ENCODE measurements at places on chromosomes 2 and 18. TPM values are rescaled to one million over a fixed set of nuclear protein-coding genes. Genes with fewer than 3 reads are reported as not detected.

The PSMA8 gene
- 0.20 TPM for total RNA-seq

The PLB1 gene
- 10.7 TPM for total RNA-seq

The TMEM37 gene
- total RNA-seq = 3.4 TPM

GRCh38 chr18:2325308-2325849 lies 245.9 kb downstream of the METTL4 start:
- no peak overlapping the region for H3K27ac ChIP-seq
- H3K36me3 ChIP-seq = no peaks in the 10 kb centered on the region
- H3K27me3 ChIP-seq = no peaks in the 10 kb centered on the region
- DNase-seq = no peak
- no peaks in the 10 kb centered on the region for H3K4me1 ChIP-seq

GRCh38 chr18:5600378-5601071 lies 56.7 kb upstream of the EPB41L3 start:
- H3K36me3 ChIP-seq = no peaks in the 10 kb centered on the region
- DNase-seq = peak; percentile 47
- H3K27ac ChIP-seq = no peak overlapping the region
- no peak overlapping the region for H3K4me3 ChIP-seq
- no peaks in the 10 kb centered on the region for H3K27me3 ChIP-seq

The TSGA10 gene
- 20.6 TPM for total RNA-seq

- no peaks in the 10 kb centered on the region for H3K36me3 ChIP-seq
- H3K4me3 ChIP-seq = no peak overlapping the region
- no peak for DNase-seq
- no peaks in the 10 kb centered on the region for H3K4me1 ChIP-seq
- H3K27ac ChIP-seq = no peak overlapping the region
- peaks cover 1% of the 10 kb centered on the region for H3K27me3 ChIP-seq
Measured at GRCh38 chr2:114754907-114755563, 312.6 kb downstream of the DPP10 start.

DNA sequence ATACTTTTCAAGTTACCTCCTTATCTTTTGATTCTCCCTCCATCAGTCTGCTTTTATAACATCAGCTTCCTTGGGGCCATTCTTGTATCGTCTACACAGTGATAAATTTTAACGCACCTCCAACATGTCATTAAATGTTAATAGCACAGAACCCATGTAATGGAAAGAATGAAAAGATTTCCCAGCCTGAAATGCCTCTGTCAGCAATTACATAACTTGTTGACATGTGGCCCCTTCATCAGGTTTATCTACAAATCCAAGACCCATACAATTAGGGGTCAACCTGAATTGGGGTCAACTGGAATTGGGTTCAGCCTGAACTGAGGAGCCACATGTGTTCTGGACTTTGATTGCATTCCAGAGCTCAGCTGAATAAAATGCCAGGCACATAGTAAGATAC lies 148.2 kb upstream of the KLF7 start:
- H3K4me3 ChIP-seq = no peak overlapping the region
- H3K27ac ChIP-seq = no peak overlapping the region
- DNase-seq = no peak
- H3K27me3 ChIP-seq = no peaks in the 10 kb centered on the region

DNA sequence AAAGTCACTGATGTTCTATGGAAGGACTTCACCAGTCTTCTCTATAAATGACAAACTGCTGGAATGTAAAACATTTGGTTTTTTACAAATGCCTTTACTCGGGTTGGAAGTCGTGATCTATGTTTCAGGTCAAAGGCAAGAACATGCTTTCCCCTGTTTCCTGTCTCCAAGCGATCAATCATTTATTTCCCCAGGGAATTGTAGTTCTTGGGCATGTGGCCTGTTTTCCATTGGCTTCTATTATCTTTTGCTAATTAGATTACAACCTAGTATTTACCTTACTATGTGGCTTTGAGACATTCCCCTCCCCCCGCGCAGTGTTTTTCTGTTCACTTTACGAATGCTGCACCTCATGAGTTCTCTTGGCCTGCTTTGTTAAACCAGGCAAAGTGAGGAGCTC lies 684.2 kb downstream of the EPHA4 start:
- no peaks in the 10 kb centered on the region for H3K36me3 ChIP-seq
- no peak overlapping the region for H3K27ac ChIP-seq
- DNase-seq = no peak
- H3K4me3 ChIP-seq = no peak overlapping the region
- no peaks in the 10 kb centered on the region for H3K27me3 ChIP-seq

GRCh38 chr2:227626580-227627151 lies 9.4 kb downstream of the SCYGR4 start:
- no peaks in the 10 kb centered on the region for H3K27me3 ChIP-seq
- H3K36me3 ChIP-seq = no peaks in the 10 kb centered on the region
- H3K4me3 ChIP-seq = no peak overlapping the region
- no peak for DNase-seq

The COL4A4 gene
- total RNA-seq = 1.7 TPM

GRCh38 chr2:190283783-190284182 lies 35.8 kb downstream of the HIBCH start:
- H3K27me3 ChIP-seq = no peaks in the 10 kb centered on the region
- DNase-seq = no peak
- H3K4me3 ChIP-seq = no peak overlapping the region
- no peak overlapping the region for H3K27ac ChIP-seq
- H3K4me1 ChIP-seq = peaks cover 5% of the 10 kb centered on the region

GRCh38 chr2:181231151-181231550 lies 226.0 kb upstream of the ITGA4 start:
- no peaks in the 10 kb centered on the region for H3K4me1 ChIP-seq
- no peaks in the 10 kb centered on the region for H3K36me3 ChIP-seq
- no peaks in the 10 kb centered on the region for H3K27me3 ChIP-seq
- no peak overlapping the region for H3K4me3 ChIP-seq
- DNase-seq = no peak

DNA sequence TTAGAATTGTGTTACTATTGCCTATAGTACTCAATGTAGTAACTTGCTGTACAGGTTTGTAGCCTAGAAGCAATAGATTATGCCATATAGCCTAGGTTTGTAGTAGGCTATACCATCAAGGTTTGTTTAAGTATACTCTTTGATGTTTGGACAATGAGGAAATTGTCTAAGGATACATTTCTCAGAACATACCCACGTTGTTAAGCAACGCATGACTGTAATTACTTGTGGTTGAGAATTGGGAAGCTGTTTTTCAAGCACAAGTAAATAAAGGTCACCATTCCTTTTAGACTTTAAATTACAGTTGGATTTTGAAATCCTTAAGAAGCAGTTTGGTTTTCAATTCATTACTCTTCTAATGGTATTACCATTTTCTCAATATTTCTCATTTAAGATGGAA lies 89.8 kb upstream of the KCNH7 start:
- no peak overlapping the region for H3K4me3 ChIP-seq
- H3K27me3 ChIP-seq = no peaks in the 10 kb centered on the region
- no peak overlapping the region for H3K27ac ChIP-seq

- H3K36me3 ChIP-seq = peaks cover 6% of the 10 kb centered on the region
- no peak overlapping the region for H3K27ac ChIP-seq
- no peaks in the 10 kb centered on the region for H3K27me3 ChIP-seq
- H3K4me3 ChIP-seq = no peak overlapping the region
- DNase-seq = no peak
- H3K4me1 ChIP-seq = no peaks in the 10 kb centered on the region
Measured at GRCh38 chr18:36628435-36629137, 200.2 kb downstream of the TPGS2 start.

GRCh38 chr2:113282747-113283533 lies 4.2 kb upstream of the PAX8 start:
- no peak for DNase-seq
- no peaks in the 10 kb centered on the region for H3K36me3 ChIP-seq
- H3K4me3 ChIP-seq = no peak overlapping the region
- H3K4me1 ChIP-seq = peaks cover 27% of the 10 kb centered on the region
- peaks cover 18% of the 10 kb centered on the region for H3K27me3 ChIP-seq

DNA sequence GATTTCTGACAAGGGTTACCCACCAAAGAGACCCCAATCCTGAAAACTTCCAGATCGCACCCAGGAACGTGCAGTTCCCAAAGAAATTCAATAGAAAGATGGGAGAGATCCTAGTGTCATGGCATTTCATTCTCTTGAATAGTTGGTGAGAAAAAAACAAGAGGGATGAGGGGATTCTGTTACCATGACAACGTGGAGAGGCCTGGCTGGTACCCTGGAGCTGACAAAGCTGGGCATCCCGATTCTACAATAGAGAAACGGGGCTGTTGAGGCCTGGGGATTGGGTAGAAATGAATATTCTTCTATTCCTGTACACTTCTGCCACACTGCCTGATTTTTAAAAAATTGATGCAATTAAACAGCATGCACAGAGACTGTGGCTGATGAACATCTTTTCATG lies 41.0 kb downstream of the POLE4 start:
- H3K4me1 ChIP-seq = peaks cover 3% of the 10 kb centered on the region
- H3K27ac ChIP-seq = no peak overlapping the region
- peak; percentile 75 for DNase-seq

The RAB27B gene
- 71.8 TPM for total RNA-seq

The ADAM17 gene
- 44.0 TPM for total RNA-seq

The NGEF gene
- 15.4 TPM for total RNA-seq

GRCh38 chr2:215019521-215020145 lies 118.8 kb downstream of the ABCA12 start:
- no peak for DNase-seq
- no peak overlapping the region for H3K4me3 ChIP-seq
- no peaks in the 10 kb centered on the region for H3K4me1 ChIP-seq
- no peaks in the 10 kb centered on the region for H3K27me3 ChIP-seq

The RTP5 gene
- 5.3 TPM for total RNA-seq

DNA sequence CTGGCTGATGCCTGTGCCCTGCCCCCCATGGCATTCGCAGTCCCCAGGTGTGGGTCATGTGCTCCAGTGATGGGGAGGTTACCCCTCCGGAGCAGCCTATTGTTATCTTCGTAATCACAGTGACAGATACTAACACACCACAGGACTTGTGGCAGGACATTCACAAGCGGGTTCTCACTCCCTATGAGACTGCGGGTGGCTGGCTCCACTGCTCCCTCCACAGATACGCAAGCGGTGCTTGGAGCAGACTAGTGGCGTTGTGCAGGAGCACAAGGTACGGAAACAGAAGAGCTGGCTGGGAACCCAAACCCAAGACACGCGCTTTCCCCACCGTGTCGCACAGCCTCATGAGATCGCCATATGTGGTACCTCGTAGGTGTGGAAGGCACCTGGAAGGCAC lies 52.2 kb downstream of the ACKR3 start:
- H3K4me3 ChIP-seq = no peak overlapping the region
- H3K27ac ChIP-seq = no peak overlapping the region
- H3K27me3 ChIP-seq = no peaks in the 10 kb centered on the region
- no peaks in the 10 kb centered on the region for H3K36me3 ChIP-seq
- peaks cover 10% of the 10 kb centered on the region for H3K4me1 ChIP-seq

DNA sequence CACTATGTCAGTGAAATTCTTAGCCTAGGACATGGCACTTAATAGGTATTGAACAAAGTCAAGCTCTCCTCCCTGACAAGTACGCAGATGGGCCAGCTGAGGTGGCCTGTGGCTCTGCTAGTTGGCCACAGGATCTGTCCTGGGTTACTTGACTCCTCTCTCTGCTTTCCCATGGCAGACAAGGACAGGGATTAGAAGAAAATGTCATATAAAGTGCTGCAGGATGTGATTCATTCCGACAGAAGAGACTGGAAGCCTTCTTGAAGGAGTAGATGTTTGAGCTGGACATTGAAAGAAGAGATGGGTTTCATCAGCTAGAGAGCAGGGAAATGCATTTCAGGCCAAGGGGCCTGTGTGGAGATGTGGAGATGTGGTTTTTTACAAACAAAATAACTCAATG lies 46.7 kb downstream of the SMAD7 start:
- peaks cover 23% of the 10 kb centered on the region for H3K4me1 ChIP-seq
- H3K27me3 ChIP-seq = no peaks in the 10 kb centered on the region
- no peak for DNase-seq
- H3K36me3 ChIP-seq = peaks cover 3% of the 10 kb centered on the region

DNA sequence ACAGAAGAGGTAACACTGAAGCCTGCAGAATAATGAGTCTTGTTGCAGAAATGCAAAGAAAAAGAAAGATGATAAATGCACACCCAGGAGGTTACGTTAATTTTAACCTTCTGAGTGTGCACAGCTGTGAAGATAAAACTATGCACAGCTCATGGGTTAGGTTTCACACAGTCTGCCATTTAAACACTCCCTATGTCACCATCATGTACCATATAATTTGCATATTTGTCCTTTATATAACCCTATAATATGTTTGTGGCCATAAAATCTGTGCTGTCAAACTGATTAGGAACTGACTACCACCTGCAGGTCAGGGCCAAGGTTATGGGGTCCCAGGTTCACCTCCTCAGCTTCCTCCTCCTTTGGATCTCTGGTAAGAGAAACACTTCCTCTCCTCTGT lies 205.5 kb downstream of the RPIA start:
- no peaks in the 10 kb centered on the region for H3K27me3 ChIP-seq
- DNase-seq = no peak
- no peak overlapping the region for H3K4me3 ChIP-seq
- H3K36me3 ChIP-seq = no peaks in the 10 kb centered on the region
- H3K27ac ChIP-seq = no peak overlapping the region
- no peaks in the 10 kb centered on the region for H3K4me1 ChIP-seq

GRCh38 chr2:17589406-17590035 lies 49.0 kb downstream of the VSNL1 start:
- no peak overlapping the region for H3K4me3 ChIP-seq
- no peaks in the 10 kb centered on the region for H3K36me3 ChIP-seq
- H3K4me1 ChIP-seq = peaks cover 2% of the 10 kb centered on the region
- H3K27me3 ChIP-seq = no peaks in the 10 kb centered on the region
- no peak overlapping the region for H3K27ac ChIP-seq

The GAD1 gene
- 60.9 TPM for total RNA-seq

The RAPGEF4 gene
- total RNA-seq = 31.1 TPM

- H3K36me3 ChIP-seq = no peaks in the 10 kb centered on the region
- no peak for DNase-seq
- H3K27ac ChIP-seq = no peak overlapping the region
- no peak overlapping the region for H3K4me3 ChIP-seq
- H3K27me3 ChIP-seq = no peaks in the 10 kb centered on the region
Measured at GRCh38 chr2:146989741-146990140, 855.1 kb upstream of the ACVR2A start.

DNA sequence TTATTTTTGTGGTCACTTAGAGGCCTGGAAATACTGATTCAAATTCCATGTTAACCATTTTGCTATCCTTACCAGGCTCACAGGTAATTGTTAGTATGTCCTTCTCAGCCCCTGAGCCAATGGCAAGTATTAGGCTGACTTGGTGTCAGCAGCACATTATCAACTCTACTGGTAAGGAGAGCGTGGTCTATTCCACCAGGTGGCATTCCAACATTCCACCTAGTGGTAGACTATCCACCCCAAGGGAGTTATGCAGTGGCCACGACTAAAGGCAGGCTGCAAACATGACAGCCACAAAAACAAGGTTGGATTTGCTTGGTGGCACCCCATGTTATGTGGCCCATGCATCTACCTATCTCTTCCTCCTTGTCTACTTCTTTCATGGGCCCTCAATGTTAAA lies 31.8 kb upstream of the GCC2 start:
- no peaks in the 10 kb centered on the region for H3K27me3 ChIP-seq
- H3K36me3 ChIP-seq = no peaks in the 10 kb centered on the region
- H3K4me1 ChIP-seq = no peaks in the 10 kb centered on the region
- H3K27ac ChIP-seq = no peak overlapping the region

- peaks cover 12% of the 10 kb centered on the region for H3K4me1 ChIP-seq
- H3K27ac ChIP-seq = no peak overlapping the region
- H3K36me3 ChIP-seq = no peaks in the 10 kb centered on the region
- DNase-seq = no peak
- no peak overlapping the region for H3K4me3 ChIP-seq
- H3K27me3 ChIP-seq = peaks cover 57% of the 10 kb centered on the region
Measured at GRCh38 chr2:10720306-10720705, 1.1 kb upstream of the ATP6V1C2 start.
